Stimulated activated CD8-positive, alpha-beta memory T cell treated with anti-CD3 and anti-CD28 coated beads, Interleukin-15, amount 100 ng/mL, for 1 hour (primary cell): ENCODE measurements at places on chromosomes 6 and 20.
A peak's percentile ranks its signal among the peaks of the same experiment; 100 is the strongest.

- DNase-seq: no peak
Observed at GRCh38 chr6:291204-291696, 1.0 kb upstream of the DUSP22 start.

- no peak for DNase-seq
Observed at GRCh38 chr6:147868427-147869190, 360.1 kb downstream of the SAMD5 start.

DNA sequence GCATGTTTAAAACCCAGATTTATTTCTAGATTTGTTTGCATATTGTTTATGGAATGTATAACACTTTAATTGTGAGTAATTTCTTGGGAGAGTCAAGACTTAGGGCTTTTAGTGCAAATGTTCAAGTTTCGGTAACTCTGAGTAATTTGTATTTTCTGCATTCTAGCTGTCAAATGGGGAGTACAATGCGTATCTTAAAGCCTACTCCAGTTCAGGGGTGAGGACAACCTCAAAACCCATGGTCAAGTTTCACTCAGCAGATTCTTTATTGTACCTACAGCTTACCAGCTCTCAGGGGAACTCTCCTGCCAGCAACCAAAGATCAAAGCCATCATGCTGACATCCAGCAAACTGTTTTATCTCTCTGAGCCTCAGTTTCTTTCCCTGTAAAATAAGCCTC, 458.6 kb upstream of the JARID2 start:
- no peak for DNase-seq

DNA sequence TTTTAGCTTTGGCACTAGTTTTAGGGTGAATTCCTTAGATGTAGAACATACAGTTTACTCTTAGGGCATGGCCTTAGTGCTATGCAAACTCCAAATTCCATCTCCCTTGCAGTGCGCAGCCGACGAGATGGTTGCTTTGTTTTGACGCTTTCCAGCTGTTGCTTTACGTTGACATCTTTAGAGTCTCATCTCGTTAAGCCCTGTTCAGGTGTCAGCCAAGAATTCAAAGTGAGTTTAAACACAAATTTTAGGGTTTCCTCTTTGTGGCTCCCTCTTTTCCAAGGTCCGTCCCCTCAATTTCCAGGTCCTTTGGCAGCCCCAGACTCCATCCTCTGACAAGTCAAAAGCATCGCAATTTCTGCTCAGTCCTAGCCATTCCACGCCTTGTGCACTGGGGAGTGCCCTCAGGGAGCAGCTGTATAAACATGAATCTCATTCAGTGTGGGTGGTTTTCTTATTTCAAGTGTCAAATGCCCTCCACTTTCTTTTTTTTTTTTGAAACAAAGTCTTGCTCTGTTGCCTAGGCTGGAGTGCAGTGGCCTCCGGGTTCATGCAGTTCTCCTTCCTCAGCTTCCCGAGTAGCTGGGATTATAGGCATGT, 14.1 kb upstream of the MAK start:
- no peak for DNase-seq

DNA sequence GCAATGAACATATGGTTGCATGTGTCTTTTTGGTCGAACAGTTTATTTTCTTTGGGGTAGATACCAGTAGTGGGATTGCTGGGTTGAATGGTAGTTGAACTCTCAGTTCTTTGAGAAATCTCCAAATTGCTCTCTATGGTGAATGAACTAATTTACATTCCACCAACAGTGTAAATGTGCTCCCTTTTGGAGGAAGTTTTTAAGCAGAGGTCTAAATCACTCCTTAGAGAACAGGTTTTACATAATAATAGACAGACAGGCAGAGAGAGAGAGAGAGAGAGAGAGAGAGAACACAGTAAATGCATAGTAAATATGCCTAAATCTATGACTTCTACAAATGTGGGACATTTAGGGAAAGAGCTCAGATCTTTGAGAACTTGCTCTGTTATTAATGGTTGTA, 37.6 kb downstream of the GRM1 start:
- DNase-seq: no peak

- DNase-seq: no peak
Observed at GRCh38 chr6:36969988-36970891, 15.7 kb downstream of the PI16 start.

- DNase-seq: no peak
Observed at GRCh38 chr6:41731561-41732086, 3.8 kb downstream of the TFEB start.

DNA sequence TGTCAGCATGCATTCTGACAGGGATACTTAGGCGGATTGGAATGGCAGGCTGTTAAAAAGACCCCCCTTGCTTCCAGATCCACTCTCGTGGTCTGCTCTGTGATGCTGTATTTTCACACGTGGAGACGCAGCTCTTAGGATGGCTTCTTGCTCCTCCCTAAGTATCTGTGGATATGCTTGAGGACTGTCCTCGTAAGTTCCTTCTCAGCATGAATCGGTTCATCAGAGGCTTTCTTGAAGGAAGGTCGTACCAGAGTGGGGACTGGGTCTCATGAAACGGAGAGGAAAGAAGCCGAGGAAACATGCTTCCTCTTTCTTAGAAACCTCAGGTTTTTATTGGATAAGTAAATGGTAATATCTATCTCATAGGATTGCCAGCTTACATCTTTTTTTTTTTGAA, 220.4 kb downstream of the FARS2 start:
- DNase-seq: no peak

DNA sequence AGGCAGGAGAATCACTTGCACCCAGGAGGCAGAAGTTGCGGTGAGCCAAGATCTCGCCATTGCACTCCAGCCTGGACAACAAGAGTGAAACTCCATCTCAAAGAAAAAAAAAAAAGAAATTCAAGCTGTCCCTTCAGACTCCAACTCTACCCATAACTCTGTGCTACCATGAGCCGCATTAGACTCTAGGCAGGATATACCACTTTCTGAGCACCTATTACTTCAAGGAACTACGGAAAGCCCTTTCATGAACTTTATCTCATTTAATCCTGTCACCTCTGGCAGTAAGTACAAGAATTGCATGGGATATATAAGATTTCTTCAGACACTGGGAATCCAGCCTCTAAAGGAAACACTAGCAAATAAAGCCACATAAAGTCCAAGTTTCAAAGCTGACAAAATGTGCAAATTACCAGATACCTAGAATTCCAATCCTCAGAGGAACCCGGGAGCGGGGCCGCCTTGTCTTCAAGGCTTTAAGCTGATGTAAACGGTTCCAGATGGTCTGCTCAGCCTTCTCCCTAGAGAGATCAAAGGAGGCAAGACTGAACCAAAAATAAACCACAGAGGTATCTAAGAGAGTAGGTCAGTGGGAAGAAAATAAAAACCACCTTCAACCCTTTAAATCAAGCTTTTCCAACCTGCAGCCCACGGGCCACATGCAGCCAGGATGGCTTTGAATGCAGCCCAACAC, 9.4 kb downstream of the CDK5RAP1 start:
- DNase-seq: no peak

DNA sequence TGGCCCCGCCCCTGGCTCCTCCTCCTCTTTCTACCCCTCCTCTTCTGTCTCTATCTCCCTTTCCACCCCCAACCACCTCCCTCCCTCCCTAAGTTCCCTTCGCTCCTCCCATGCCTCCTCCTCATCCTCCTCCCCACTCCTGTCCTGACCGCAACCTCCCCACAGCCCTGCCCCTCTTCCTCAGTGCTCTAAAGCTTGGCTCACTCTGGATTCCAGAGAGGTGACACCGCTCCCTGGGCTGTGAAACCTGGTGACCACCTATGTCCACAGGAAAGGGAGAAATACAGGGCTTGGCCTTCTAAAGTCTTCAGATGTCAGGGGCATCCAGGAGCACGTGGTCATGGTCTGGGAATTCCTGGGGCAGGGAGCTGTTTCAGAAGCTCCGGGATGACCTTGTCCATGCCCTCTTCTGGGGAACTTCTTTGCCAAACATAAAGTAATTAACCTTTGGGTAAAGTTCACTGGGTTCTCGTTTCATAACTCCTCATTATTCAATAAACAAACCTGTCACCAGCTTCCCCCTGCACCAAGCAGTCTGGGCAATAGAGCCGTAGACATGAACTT, 345 bp upstream of the CST5 start:
- no peak for DNase-seq

DNA sequence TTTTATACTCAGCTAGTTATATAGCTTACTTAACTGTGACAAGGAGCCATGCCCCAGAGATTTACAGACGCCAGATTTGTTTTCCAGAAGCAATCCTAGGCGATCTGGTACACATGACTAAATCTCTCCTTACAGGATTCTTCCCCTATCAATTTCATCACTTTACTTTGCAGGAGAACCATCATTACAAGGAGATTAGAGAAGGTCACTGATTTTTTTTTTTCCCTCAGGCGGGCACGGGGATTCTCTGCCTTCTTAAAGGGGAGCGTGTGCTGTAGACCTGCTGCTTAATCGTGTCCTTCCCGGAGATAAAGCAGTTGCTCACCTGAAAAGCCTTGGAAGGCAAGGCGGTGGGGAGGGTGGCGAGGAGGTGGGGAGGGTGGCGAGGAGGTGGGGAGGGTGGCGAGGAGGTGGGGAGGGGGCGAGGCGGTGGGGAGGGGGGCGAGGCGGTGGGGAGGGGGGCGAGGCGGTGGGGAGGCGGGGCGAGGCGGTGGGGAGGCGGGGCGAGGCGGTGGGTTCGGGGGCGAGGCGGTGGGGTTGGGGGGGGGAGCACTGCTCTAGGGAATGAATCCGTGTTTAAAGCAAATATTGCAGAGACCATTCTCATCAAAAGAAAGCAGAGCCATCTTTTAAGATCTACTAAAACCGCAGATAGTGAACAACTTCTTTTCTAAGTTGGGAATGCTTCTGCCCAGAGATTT, 14.3 kb upstream of the MRAP2 start:
- no peak for DNase-seq

DNA sequence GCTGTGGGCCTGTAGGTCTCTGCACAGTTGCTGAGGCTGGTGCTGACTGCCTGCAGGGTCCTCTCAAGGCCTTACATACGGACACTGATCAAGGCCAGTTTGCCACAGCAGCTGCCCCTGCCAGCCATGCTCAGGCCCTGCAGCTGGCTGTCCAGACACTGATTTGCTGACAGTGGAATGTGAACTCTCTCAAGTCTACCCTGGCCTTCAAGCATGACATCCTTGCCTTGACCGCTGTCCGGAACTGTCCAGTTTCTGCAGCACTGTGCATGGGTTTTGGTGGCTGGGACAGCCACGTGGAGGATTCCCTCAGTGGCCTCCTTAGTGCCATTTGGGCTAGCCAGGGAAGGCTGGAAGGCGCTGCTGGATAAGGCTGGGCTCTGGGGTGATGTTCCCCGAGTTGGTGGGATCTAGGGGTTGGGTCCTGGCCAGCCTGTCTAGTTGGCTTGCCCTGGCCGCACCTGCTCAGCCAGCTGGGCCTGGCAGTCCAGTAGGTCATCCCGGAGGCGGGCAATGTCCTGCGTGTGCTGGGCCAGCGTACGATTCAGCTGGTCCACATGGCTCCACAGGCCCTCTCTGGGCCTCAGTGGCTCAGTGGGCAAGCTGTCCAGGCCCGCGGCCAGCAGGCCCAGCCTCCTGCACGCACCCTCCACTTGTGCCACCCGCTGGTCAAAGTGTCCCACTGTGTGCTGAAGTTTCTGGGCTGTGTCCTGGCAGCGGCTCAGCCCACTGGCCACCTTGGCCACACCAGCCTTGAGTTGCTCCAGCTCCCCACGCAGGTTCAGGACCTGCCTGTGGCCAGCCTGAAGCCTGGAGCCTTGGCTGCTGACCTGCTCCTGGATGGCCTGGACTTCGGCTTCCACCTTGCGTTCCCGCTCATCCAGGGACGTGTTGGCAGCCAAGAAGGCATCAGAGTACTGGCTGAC, 5.5 kb downstream of the EMILIN3 start:
- no peak for DNase-seq

DNA sequence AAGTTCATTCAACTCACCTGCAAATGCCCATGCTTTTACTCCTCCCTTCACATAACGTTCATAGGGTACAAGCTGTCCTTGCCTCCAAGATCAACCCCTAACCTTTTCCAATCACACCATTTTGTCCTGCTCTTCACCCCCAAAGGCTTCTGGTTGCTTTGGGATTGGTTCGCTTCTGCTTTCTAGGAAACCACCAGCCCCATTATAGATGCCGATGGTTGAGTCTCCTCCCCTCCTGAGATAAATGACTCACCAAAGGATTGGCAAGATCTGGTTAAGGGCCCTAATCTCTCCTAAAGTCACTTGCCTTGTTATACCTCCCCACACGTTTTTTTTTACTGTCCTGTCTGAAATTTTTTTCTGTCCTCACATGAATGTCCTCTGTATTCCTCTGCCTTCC, 311.4 kb downstream of the HACE1 start:
- no peak for DNase-seq

GRCh38 chr6:127186889-127187288, 68.4 kb downstream of the RSPO3 start:
- no peak for DNase-seq

- DNase-seq: no peak
Observed at GRCh38 chr6:44514576-44515193, 127.2 kb downstream of the CDC5L start.

DNA sequence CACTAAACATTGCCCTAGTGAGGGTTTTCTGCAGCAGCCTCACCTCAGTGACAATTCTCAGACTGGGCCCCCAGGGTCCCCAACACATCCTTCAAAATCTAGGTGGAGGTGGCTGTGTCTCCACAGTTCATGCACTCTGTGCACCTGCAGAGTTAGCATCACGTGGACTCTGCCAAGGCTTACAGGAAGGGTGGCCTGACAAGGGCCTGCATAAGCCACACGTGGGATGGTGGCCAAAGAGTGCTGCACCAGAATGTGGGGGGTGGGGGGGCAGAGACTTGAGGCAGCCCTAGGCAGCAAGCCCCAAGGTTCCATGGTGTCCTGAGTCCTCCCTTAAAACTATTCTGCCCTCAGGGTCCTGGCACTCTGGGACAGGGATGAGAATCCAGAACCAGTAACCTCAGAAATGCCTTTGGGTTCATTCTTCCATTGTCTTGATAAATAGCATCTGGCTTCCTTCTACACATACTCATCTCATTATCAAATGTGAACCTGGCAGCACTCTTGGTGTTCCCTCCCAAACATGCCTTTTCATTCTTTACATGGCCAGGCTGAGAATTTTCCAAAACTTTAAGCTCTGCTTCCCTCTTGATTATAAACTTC, 1.6 kb upstream of the SERPINB1 start:
- no peak for DNase-seq

GRCh38 chr6:35733633-35734032, 3.2 kb upstream of the ARMC12 start:
- no peak for DNase-seq

- no peak for DNase-seq
Observed at GRCh38 chr6:47749757-47750156, 32.1 kb upstream of the OPN5 start.

- DNase-seq: no peak
Observed at GRCh38 chr6:6008648-6009421, 2.1 kb upstream of the NRN1 start.

- DNase-seq: peak; percentile 18
Observed at GRCh38 chr6:41306187-41306854, 19.8 kb upstream of the TREM1 start.

- DNase-seq: no peak
Observed at GRCh38 chr6:107715550-107716321, 108.4 kb downstream of the SCML4 start.

- DNase-seq: no peak
Observed at GRCh38 chr20:14334306-14334930, 3.0 kb downstream of the FLRT3 start.

- DNase-seq: no peak
Observed at GRCh38 chr20:44204156-44204831, 6.3 kb downstream of the OSER1 start.

GRCh38 chr6:91786474-91787184, 1199.8 kb upstream of the MAP3K7 start:
- DNase-seq: no peak

- no peak for DNase-seq
Observed at GRCh38 chr6:7053125-7053774, 54.5 kb upstream of the RREB1 start.

GRCh38 chr6:20717743-20718142, 183.5 kb downstream of the CDKAL1 start:
- no peak for DNase-seq
